Thoracic aorta (tissue), 2 donors: ENCODE measurements at places on chromosomes 16 and 17.

GRCh38 chr17:50523208-50523607 lies 9.3 kb upstream of the EPN3 start:
- H3K4me3 ChIP-seq: no peak overlapping the region
- H3K27me3 ChIP-seq: no peaks in the 10 kb centered on the region
- H3K4me1 ChIP-seq: no peaks in the 10 kb centered on the region
- DNase-seq: no peak
- H3K27ac ChIP-seq: no peak overlapping the region

DNA sequence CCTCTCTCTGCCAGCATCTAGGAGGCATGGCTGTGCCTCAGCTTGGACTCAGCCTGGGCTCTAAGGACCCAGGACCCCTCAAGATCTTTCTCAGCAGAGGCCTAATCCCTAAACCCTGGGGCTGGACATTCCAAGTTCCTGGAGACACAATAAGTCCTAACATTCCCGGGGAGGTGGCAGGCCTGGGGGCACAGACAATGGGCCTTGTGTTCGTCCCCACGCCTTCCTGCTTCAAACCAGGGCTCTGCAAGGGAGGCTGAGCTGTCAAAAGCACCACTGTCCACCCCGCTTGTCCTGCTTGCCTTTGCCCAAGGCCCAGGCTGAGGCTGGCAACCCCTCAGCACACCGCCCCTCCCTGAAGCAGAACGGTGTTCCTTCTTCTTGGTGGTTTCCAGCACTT lies 13.7 kb downstream of the SDK2 start:
- H3K36me3 ChIP-seq: no peaks in the 10 kb centered on the region
- H3K27me3 ChIP-seq: no peaks in the 10 kb centered on the region
- DNase-seq: no peak
- H3K4me1 ChIP-seq: peaks cover 13% of the 10 kb centered on the region
- no peak overlapping the region for H3K27ac ChIP-seq
- no peak overlapping the region for H3K4me3 ChIP-seq

DNA sequence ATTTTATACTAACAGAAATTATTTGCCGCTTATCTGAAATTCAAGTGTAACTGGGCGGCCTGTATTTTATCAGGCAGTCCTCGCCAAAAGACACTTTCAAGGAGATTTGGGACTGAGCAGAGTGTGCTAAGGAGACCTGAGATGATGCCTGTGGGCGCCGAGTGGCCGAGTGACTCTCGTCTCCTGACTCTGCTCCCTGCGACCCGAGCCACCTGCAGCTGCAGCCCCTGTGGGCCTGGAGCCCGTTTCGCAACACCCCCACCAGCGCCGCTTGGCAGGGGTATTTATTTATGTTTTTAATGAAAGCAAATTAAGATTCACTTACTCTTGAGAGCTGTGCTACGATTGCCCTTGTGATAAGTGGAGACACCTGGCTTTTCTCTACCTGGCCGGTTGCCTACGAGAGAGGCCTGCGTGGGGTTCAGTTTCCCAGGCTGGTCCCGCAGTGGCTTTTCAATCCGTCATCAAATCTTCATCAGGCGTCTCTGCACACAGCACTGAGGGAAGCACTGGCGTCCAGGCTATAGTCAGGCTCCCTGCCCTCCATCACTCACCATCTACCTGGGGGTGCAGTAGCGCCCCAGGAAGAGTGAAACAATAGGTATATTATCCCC lies 124.0 kb downstream of the SEC14L1 start:
- H3K27me3 ChIP-seq: no peaks in the 10 kb centered on the region
- H3K4me3 ChIP-seq: no peak overlapping the region
- no peaks in the 10 kb centered on the region for H3K4me1 ChIP-seq
- no peak for DNase-seq

DNA sequence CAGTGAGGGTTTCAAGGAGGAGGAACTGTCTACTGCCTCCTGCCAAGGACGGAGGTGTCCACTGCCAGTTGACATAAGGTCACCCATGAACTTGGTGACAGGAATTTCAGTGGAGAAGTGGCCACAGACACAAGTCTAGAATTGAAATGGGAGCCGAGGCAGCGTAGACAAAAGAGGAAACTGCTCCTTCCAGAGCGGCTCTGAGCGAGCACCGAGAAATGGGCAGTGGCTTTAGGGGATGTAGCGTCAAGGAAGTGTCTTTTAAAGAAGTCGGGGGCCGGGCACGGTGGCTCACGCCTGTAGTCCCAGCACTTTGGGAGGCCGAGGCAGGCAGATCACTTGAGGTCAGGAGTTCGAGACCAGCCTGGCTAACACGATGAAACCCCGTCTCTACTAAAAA lies 3.1 kb upstream of the SERPINF1 start:
- no peaks in the 10 kb centered on the region for H3K27me3 ChIP-seq
- peaks cover 12% of the 10 kb centered on the region for H3K4me1 ChIP-seq
- H3K36me3 ChIP-seq: no peaks in the 10 kb centered on the region

DNA sequence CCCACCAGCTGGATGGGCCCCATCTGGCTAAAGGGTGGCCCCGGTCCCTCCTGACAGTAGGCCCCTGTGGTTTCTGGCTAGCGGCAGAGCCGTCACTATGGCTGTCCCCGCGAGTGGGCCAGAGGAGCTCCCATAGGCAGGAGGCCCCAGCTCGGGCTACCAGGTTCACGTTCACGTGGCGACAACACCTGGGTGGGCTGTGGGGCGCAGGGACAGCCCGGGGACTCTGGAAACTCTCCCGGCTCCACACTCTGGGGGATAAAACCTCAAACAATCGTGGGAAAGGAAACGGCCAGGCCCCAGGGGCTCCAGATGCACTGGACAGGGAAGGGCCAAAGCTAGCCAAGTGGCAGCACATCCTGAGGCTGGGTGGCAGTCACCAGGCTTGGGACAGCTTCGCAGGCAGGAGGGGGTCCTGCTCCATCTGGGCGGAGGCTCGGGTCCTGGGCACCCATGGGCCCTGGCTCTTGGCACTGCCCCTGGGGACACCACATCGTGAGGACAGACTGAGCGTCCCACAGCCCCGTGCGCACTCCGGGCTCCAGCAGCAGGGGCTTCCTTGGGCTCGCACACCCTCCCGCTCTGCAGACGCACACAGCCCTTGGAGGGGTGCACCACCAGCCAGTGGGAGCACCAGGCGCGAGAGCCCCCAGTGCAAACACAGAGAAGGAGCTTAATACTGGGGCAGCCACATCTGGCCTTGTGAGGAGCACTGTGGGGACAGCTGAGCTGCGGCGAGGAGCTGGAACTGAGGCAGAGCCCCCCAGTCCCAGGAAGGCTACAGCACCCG lies 4.4 kb downstream of the RNF166 start:
- peaks cover 17% of the 10 kb centered on the region for H3K4me1 ChIP-seq
- peaks cover 14% of the 10 kb centered on the region for H3K36me3 ChIP-seq
- H3K4me3 ChIP-seq: peak overlapping the region; percentile 39
- DNase-seq: no peak
- no peaks in the 10 kb centered on the region for H3K27me3 ChIP-seq

GRCh38 chr17:5210091-5210490 lies 18.4 kb upstream of the ZNF594 start:
- H3K4me1 ChIP-seq: no peaks in the 10 kb centered on the region
- no peak overlapping the region for H3K27ac ChIP-seq
- DNase-seq: no peak
- H3K27me3 ChIP-seq: no peaks in the 10 kb centered on the region

DNA sequence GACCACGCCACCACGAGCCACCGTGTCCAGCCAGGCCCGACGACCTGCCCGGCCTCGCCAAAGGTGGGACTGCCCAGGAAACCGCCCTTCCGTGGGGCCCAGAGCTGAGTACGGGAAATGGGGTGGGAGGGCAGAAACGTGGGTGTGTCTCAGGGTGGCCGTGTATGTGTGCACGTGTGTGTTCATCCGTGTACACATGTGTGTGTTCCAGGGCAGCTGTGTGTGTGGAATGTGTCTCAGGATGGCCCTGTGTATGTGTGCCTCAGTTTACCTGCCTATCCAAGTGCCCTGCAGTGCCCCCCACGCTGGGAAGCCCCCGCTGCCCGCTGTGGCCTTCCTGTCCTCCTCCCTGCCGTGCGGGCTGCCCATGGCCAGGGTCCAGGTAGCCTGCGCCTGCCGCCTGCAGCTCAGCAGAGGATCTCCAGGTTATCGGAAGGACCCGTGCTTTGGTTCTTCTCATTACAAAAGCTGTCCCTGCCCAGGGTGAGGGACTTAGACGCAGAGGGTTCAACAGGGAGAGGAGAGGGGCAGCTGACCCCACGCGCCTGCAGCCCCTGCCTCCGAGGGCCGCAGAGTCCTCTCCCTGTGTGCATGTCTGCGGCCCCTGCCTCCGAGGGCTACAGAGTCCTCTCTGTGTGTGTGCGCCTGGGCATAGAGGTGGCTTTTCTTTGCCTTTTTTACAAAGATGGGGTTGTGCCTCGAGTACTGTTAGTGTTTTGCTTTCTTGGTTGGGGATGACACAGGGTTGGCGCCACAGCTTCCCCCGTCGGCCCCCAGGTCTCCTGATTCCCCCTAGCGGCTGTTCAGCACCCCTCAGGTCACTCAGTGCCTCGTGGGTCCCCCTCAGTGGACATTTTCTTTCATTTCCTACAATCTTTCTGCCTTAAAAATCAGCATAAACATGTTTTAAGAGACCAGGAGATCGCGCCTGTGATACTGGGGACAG lies 23.6 kb downstream of the ZNF469 start:
- peak overlapping the region; percentile 61 for H3K4me3 ChIP-seq
- peaks cover 16% of the 10 kb centered on the region for H3K4me1 ChIP-seq
- H3K36me3 ChIP-seq: no peaks in the 10 kb centered on the region
- no peaks in the 10 kb centered on the region for H3K27me3 ChIP-seq
